ENCODE measurements at places on chromosomes 2 and 18.

GRCh38 chr2:150885236-150885635, 376.4 kb downstream of the RBM43 start:
- DNase-seq, result no peak

GRCh38 chr2:239394978-239395377, 5.8 kb downstream of the HDAC4 start:
- no peak for DNase-seq

DNA sequence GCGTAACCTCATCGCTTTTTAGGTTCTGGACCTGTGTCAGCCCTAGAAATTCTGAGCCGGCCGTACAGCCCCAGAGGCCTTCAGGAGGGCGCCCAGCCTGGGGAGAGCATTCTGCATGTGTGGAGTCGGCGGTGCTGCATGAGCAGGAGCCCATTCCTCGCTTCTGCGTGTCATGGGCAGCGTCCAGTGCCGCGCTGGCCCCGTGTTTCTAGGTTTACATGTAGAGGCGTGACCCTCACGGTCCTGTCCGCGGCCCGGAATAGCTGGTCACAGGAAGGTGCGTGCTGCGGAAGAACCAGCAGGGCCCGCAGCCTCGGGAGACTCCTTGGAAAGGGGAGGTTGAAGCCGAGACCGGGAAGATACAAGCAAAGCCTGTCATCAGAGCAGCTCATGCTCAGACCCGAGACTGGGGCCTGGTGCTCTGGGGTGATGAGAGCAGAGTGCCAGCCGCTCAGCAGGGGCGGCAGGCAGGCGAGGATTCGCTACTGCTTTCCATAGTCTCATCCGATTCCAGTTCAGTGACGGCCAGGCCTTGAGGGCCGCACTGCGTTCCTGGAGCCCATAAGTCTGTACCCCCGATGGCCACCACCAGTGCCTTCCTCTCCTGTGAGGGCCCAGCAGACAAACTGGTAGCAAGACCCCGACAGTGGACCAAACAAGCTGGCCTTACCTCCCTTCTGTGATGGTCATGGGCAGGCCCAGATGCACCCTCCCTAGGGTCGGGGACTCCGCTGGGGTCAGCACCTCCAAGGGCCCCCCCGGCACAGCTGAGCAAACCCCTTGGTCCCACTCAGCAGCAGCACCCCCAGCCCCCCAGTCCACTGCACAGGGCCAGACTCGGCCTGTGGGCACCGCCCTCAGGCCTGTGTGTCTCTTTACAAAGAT, 15.6 kb upstream of the NFATC1 start:
- no peak for DNase-seq

DNA sequence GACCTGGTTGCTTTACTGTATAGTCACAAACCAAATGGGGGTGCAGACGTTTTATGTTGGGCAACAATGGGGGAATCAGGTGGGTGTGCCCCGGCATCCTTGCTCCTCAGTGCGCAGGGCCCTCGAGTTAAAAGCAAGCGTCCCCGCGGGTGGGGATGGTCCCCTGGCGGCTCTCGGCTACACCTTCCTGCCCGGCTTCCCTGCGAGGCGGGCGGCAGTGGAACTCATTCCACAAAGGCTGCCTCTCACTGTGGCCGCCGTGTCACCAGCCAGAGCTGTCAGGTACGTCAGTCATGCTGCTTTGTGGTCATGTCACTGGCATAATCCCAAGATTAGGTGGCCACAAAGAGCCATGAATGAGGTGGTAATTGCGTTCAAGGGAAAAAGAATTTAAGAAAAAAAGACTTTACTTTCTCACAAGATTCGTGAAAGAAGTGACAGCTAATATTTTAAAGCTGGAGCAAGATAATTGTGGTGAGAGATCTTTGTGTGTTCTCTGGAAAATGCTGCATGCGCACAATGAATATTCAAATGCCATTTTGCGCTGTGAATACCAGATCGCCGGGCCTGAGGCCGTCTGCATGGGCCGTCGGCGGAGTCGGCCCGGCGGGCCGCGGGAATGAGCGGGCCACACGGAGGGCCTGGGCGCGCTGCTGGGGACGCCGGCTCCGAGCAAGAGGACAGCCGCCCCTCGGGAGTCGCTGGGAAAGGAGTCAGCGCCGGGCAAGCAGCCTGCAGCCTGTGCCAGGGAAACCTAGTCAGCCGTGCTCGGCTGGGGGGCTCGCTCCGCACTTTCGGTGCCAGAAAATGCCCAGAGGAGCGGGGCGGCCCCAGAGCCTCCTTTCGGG, 82.3 kb upstream of the LDLRAD4 start:
- no peak for DNase-seq

Data from NCI-H1092 (cell line).